Naive B cell (primary cell): ENCODE measurements at places on chromosomes 2 and 18.
A peak's percentile ranks its signal among the peaks of the same experiment; 100 is the strongest.

DNA sequence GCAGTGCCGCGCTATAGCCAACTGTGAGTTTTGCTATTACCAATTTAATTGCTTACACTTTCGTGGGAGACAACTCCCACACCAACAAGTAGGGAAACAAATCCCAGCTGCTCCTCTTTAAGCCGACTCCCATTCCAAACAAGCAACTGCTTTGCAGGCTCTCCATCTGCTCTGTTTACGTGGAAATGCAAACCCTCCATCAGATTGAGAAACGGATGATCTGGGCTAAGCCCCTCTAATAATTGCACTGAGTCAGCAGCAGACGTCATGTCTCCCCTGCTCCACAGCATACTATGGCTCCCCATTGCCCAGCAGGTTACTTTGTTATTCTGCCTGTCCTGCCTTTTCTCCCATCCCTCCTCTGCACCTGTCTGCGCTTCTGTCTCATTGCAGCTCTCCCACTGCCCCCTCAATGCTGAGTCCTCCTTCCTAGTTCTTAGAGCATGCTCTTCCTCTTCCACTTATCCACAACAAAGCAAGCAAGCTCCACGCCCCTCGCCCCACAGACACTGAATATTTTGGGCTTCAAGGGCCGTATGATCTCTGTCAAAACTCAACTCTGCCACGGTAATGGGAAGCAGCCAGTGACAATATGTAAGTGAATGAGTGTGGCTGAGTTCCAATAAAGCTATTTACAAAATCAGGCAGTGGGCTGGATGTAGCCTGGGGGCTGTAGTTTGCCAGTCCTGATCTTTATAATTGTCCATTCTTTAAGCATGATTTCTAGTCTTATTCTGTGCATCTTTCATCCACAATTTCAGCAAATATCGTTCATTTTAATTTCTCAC, 39.5 kb upstream of the ARL4C start:
- no peak for DNase-seq

DNA sequence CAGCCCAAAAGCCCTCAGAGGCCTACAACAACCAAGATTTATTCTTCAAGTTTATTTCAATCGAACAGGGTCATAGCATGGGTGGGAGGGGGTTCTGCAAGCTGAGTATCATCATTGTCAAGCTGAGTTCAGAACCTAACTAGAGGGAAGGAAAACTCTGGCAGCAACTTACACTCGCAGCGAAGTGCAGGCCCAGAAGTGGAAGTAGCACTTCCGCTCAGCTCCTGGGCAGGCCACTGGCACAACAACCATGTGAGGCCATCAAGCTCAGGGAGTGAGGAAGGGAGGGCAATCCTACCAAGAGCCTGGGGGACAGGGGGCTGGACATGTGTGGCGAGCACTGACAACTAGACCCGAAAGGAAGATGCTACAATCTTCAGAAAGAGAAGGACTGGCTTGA, 4.8 kb downstream of the UXS1 start:
- no peak for DNase-seq

GRCh38 chr2:223587301-223587700, 14.9 kb downstream of the SCG2 start:
- DNase-seq, result no peak

DNA sequence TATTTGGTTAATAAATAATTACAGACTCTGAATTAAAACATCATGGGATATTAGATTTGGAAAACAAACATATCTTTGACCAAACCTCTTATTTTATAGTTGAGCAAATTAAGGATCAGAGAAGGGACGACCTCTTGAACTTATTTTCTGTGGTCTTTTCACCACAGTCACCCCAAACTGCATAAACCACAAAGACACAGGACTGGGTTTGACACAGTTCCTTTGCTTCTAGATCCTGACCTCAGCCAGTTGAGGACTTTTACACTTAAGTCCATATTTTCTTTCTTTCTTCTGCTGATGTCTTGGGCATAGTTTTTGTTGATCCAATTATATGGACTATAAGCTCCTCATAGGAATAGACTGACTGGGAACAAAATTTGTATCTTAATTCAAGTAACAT, 234.0 kb upstream of the SLC14A2 start:
- no peak for DNase-seq

GRCh38 chr2:237711458-237712150, 84.2 kb downstream of the LRRFIP1 start:
- no peak for DNase-seq

GRCh38 chr2:124609667-124610066, 584.6 kb downstream of the CNTNAP5 start:
- DNase-seq, result no peak

GRCh38 chr18:11883153-11883552, 25.0 kb downstream of the MPPE1 start:
- peak; percentile 79 for DNase-seq

DNA sequence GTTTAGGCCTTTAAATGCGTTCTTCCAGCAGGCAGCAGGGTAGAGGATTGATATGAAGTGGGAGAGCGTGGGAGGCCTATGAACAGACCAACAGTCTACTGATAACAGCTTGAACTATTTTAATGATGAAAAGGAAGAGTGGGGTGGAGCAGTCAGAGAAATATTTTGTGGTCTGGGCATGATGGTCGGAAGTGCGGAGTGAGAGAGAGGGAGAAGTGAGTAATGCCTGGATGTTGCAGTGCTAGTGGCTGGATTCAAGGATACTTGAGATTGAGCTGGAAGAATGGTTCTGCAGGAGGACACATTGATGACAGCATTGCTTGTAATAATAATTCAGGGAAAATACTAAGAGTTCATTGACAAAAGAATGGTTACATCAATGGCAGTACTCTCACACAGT, 151.0 kb upstream of the DAPL1 start:
- DNase-seq, result no peak

DNA sequence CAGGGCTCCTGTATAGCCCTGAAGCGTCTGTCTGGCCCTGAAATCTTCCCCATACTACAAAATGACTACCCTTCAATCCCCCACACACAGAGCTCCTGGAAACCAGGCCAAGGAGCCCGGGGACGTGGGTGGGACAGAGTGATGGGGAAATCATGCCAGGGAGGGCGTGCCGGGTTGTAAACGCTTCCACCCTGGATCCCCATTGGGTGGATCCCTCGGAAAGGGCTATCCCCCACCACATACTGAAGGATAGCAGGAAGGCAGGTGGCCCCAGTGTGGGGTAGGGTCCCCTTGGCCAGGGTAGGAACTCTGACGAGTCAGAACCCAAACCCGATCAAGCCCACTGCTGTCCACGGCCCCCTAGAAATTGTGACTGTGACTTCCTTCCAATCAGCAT, 91.7 kb downstream of the INHBB start:
- DNase-seq, result no peak

DNA sequence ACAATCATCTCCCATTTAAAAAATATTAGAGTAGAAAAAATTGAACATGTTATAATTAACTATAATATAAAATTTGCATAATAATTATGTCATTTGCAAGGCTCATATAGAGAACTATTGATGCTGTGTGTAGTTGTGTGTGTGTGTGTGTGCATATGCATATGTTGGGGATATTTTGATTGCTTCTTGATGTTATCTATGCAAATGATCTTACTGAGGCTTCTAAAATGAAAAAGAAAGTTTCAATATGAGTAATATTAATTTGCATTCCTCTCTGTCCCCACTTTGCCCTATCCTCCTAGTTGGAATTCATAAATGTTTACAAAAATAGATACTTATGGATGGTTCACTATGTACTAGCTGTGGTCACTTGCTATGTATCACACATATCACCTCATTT, 523.3 kb downstream of the TRIB2 start:
- no peak for DNase-seq
